ENCODE measurements at places on chromosomes 5 and 9.

DNA sequence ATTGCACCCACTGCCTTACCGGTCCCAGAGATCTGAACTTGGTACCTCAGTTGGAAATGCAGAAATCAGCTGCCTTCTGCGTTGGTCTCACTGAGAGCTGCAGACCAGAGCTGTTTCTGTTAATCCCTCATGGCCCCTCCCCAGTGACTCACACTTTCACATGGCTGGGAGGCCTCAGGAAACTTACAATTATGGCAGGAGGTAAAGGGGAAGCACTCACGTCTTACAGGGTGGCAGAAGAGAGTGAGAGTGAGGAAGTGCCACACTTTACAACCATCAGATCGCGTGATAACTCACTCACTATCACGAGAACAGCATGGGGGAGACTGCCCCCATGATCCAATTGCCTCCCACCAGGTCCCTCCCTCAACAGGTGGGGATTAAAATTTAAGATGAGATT, 648.5 kb downstream of the MTRR start:
- no peak for DNase-seq

GRCh38 chr5:31819926-31820516, 181.1 kb downstream of the PDZD2 start:
- no peak for DNase-seq

DNA sequence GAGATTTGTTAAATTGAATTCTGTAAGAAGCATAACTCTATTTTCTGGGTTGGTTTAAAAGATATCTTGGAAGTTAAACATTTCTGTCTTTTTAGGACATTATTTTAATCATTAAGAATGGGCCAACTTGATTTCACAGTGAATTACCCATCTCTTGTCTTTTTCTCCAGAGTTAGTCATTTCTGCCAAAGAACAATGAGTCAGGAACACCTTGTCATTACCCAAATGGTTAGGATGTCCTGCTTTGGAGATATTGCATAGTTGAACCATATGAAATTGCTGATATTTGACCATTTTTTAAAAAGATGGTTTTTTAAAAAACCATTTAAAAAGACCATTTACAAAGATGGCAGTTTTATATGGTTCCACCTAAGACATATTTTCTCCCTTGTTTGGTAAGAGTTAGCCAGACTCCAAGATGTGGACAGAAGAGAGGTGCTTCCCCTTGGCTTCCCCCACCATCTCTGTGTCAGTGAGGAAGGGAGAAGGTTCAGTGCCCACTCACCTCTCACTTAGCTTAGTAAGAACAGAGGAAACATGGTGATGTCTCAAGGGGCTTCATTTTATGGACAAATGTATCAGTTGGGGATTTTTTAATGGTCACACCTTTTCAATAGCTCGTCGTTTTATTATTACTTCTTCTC, 103.0 kb downstream of the PCSK1 start:
- DNase-seq, result no peak

DNA sequence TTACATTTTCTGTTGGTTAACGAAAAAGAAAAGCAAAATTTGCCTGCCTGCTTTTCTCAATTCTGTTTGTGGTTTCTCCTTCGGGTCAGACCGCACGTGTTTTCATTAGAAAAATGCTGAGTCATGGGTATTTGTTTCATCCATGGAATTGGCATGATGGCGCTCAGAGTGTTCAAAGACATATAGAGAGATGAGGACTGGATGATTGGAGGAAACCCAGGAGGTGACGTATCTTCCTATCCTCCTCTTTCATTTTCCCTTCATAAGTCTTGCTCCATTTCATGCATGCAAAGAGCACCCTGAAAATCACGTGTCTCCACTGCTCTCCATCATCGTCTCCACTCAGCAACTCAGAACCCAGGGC, 353.8 kb upstream of the WWC1 start:
- no peak for DNase-seq

GRCh38 chr5:68189171-68189570, 26.4 kb upstream of the PIK3R1 start:
- no peak for DNase-seq

DNA sequence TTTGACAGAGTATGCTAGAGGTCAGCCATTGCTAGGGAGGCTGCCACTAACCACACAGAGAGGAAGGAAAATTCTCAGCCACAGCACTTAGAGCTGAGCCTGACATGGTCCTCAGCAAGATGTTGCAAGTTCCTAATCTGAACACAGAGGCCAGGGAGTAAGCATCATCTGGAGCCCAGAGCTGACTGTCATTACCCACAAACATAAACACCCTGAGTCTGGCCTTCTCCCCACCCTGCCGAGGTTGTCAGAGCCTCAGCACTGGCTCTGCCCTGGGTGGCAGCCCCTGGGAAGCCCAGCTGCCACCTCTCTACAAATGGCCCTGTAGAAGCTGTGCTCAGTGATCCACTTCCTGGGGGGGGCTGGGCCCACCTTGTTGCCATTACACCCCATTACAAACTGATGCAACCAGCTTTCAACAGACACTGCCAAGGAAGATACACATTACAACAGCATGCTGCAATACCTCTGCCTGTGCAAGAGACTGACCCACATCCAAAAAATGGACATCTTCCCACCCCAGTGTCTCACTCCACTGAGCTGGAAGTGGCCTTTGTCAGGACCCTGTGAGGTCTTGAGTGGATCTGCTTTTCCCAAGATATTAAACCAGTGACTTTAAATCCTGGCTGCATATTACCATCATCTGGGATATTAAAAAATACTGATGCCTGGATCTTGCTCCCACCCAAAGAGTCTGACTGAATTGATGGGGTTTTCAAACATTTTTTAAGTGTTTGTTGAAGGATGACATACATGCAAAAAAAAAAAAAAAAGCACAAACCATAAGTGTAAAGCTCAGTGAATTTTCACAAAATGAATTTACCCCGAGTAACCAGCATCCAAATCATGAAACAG, 33.0 kb downstream of the IRF1 start:
- peak; percentile 81 for DNase-seq

GRCh38 chr5:64930672-64931318, 162.1 kb downstream of the CWC27 start:
- no peak for DNase-seq

Data from AG08395 (cell line).